Stimulated activated CD4-positive, alpha-beta T cell treated with anti-CD3 and anti-CD28 coated beads, TNF-alpha, amount 100 ng/mL, for 24 hours (primary cell): ENCODE measurements at places on chromosomes 6 and 20.

DNA sequence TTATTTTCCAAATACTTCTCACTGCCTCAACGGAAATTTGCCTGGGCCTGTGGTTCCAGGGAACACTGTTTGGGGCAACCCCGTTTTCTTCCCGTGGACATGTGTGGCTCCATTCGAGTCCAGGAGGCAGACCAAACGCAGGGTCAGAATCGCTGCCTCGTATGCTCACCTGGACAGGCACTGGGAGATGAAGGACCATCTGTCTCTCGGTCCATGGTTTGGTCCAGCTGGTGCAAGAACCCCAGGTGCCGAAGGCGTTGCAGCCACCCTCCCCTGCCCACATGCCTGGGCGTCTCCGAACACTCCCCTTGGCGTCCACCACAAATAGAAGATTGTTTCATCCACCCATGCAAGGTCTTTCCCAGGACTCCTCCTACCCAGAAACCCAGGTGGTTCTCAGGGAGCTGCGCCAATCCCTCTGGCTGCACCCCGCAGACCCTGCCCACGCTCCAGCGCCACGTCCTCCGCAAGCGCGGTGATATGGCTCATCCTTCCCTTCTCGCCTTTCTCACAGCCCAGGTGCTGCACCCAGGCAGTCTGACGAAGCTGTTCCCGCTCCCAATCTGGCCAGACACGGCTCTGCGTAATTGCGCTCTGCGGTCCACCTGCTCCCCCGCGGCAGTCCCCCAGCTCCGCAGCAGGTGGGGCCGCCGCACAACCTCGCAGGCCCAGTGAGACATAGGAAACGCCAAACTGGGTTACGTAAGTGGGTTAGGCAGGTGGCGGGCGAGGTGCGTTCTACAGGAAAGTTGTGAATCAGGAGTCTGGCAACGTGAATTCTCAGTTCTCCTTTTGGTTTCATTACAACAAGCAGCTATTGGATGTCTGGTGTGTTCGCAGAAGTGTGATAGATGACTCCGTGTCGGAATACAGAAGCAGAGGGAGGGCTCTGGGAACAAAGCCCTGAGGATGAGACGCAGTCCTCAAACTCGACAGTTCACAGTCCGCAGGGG, 146.2 kb upstream of the ECI2 start:
- DNase-seq, result no peak

GRCh38 chr20:58864346-58864745, 11.8 kb downstream of the GNAS start:
- no peak for DNase-seq

GRCh38 chr6:39493777-39494176, 171.3 kb upstream of the KCNK16 start:
- no peak for DNase-seq

- DNase-seq, result no peak
These were observed 25.5 kb upstream of the NXT1 start for GRCh38 chr20:23325107-23325506.

GRCh38 chr6:132648356-132648755, 10.6 kb downstream of the TAAR1 start:
- no peak for DNase-seq

DNA sequence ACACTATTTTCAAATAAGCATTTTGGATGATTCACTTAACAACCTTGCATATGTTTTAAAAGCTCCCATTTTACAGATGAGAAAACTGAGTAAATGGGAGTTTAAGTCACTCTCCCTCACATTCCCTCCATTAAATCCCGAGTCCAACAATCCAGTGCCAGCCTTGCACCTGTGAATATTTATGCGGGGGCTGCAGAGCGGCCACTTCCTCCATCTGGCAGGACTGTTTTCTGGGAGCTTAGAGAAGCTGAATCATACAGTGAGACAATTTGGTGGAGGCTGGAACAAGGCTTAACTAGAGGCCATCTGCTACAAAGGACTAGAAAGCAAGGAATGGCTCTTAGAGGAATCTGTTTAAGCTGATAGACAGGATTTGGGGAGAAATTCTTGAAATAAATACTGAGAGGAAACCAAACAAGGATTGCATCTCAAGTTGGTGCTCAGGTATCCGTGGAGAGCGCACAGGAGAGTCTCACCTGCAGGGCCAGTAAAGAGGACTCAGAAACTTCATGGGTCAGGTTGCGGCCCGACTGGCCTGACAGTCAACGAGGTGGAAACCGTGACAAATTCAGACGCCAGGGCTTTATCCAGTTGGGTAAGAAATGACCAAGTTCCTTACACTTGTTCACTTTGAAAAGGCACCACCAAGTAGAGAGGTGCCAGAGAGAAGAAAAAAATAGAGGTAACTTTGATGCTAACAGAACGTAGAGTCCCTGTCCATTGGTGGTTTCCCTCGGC, 478.5 kb downstream of the QKI start:
- no peak for DNase-seq

GRCh38 chr20:58571356-58571692, 56.1 kb upstream of the APCDD1L start:
- no peak for DNase-seq

DNA sequence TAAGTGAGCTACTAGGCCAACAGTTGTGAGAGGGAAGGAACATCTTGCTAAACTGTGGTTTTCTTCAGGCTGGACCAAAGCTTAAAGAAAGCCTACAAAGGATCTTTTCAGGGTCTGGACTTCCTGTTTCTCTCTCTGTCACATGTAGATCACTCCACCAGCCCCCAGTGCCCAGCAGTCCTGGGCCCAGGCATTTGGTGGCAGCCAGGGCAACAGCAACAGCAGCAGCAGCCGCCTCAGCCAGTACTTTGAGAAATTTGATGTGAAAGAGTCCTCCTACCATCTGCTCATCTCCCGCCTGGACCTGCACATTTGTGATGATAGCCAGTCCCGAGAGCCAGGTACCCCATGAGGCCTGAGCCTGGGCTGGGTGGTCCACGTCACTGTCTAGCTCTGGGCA, 44.1 kb downstream of the BLTP3A start:
- no peak for DNase-seq

DNA sequence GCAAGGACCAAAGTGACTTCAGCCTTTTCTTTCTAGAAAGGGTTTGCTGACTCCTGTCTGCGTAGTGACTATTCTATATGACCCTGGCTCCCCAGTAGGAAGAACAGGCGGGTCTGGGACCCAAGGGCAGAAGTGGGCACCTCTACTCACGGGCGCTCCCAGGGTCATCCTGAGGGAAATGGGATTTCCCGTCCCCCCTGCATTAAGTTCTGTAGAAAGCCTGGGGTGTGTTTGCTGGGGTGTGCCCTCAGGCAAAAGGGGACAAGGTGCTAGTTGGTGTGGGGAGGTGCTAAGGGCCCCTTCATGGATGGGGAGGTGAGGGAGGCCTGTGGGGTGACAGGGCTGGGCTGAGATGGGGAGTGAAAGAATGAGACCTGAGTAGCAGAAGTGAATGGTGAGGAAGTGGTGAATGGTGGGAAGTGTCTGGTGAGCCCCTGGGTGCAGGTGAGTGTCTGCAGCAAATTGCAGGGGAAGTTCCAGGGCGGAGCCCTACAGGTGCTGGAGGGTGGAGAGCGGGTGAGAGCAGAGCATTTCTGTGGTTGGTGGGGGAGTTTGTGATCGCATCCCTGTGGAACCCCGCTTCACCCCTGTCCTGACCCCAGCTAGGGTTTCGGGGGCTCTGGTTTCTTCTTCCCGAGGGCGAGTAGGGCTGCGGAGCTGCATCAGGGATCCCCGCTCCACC, 21.1 kb downstream of the RAET1L start:
- DNase-seq, result no peak

DNA sequence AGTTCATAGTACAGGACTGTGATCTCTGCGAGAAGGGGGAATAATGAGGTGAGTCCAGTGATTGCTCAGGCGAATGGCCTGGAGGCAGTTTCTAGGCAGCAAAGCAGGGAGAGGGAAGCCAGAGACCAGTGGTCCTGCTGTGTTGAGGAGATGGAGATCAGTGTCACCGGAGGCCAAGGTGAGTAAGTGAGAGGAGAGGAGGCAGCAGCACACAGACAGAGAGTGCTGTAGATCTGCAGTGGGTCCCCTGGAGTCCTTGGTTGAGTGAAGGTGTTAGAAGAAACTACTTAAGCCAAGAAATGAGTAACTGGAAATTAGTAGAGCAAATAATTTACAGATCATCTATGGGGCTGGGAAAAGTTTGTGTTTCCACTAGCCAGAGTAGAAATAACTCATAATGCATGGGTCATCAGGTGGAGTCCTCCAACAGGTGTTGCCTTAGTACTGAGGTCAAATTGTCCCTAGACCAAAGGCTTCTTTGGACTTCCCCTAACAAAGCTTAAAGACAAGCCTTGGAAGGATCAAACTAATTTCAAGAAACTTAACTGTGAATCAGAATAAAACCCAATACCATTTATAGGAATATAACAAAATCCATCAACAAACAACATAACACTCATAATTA, 13.6 kb downstream of the HEBP2 start:
- DNase-seq, result no peak

GRCh38 chr20:38536310-38536709, 44.7 kb upstream of the ADIG start:
- no peak for DNase-seq

- no peak for DNase-seq
These were observed 96.2 kb downstream of the SMAP1 start for GRCh38 chr6:70763754-70764510.

- DNase-seq, result no peak
These were observed 65.7 kb downstream of the NKAIN2 start for GRCh38 chr6:123869334-123869733.

DNA sequence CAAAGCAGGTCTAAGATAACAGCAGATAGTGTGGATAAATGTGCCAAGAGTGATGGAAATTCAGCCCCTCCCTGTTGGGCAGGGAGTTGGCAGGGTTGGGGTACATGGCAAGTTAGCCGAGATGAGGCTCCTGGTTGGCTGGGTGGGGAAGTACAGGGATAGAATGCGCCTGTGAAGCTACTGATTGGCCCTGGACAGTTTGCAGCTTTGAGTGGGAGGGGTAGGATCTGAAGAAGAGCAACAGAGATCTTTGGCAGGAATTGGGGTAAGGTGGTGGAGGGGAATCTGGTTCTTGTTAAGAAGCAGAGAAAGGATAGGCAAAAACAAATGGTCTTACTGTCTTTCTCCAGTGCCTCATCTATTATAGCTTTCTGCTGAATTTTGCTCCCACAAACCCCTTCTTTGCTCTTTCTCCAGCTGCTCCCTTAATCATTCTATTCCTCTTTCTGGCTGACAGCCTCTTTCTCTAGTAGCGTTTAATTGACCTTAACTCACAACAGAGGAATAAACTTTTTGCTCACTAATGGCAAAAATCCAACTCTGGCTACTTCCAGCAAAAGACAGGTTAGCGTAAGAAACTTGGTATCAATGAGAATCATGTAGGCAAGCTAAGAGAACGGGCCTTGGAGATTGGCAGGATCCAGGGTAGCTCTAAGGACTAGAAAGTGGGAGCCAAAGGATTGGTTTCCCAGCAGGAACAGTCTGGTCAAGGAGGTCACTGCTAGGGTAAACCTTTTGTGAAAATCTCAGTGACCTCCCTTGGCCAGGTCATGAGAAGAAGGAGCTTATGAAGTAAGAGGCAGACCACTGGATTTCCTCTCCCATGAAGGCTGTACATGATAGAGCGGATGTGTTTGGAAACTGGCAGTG, 86.3 kb upstream of the CARMIL1 start:
- DNase-seq, result no peak

GRCh38 chr6:129073051-129073450, 190.1 kb downstream of the LAMA2 start:
- DNase-seq, result no peak

DNA sequence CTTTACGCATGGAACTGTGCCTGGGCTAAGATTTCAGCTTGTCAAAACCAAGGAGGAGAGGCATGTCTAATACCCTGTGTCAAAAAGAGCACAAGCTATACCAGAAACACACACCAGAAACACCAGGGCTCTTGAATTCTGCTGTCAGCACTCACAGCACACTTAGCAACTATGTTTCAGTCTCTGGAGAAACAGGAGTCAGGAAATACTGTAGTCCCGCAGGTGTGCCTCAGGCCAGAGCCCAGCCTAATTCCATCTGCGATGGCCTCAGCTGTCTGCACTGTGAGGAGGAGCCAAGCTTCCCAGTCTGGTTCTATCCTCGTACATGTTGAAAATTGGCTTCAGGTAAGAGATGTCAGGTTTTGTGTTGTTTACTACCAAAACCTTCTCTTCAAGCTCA, 31.6 kb downstream of the MTRES1 start:
- DNase-seq, result no peak

GRCh38 chr6:97594844-97595243, 311.8 kb upstream of the MMS22L start:
- DNase-seq, result no peak

- DNase-seq, result peak; percentile 77
These were observed 1.3 kb downstream of the MAPK14 start for GRCh38 chr6:36028877-36029324.

- DNase-seq, result no peak
These were observed 410.4 kb downstream of the MAFB start for GRCh38 chr20:40278673-40279072.

DNA sequence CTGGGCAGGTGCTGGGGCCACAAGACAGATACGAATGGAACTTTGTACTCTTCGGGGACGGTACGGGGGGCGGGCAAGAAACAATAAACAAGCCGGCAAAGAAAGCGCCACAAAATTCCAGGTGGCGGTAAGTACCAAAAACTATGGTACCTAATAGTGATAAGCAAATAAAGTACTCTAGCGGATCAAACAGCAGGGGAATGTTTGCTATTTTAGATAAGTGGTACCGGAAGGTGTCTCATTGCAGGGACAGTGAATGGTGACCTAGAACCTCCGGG, 15.1 kb upstream of the RIPK1 start:
- DNase-seq, result no peak

- DNase-seq, result no peak
These were observed 70.9 kb upstream of the CCDC167 start for GRCh38 chr6:37570482-37571133.

DNA sequence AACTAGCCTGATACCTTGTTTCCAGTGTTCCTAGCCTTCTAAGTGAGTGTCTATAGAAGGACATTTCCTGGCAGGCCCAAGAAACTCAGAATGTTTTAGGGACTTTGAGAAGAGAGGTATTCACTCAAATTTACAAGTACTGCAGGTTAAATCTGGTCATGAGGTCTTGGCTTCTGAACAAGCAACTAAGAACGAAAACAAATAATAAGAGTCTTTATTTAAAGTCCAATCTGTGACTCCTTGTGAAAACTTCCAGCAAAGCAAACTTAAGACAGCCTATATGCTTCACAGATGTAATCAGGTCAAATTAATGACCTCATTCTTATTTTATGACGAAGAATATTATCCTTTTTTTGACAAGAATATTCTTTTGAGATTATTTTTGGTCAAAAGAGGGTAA, 79.4 kb upstream of the PRSS16 start:
- DNase-seq, result no peak

GRCh38 chr6:125867483-125867942, 76.8 kb downstream of the NCOA7 start:
- DNase-seq, result no peak

GRCh38 chr6:163100259-163100658, 314.3 kb upstream of the QKI start:
- DNase-seq, result no peak

GRCh38 chr6:24358219-24358821, 461 bp upstream of the DCDC2 start:
- DNase-seq, result no peak

- DNase-seq, result no peak
These were observed 794.3 kb downstream of the PHF3 start for GRCh38 chr6:64429926-64430325.
